ENCODE measurements at places on chromosomes 4 and X.

DNA sequence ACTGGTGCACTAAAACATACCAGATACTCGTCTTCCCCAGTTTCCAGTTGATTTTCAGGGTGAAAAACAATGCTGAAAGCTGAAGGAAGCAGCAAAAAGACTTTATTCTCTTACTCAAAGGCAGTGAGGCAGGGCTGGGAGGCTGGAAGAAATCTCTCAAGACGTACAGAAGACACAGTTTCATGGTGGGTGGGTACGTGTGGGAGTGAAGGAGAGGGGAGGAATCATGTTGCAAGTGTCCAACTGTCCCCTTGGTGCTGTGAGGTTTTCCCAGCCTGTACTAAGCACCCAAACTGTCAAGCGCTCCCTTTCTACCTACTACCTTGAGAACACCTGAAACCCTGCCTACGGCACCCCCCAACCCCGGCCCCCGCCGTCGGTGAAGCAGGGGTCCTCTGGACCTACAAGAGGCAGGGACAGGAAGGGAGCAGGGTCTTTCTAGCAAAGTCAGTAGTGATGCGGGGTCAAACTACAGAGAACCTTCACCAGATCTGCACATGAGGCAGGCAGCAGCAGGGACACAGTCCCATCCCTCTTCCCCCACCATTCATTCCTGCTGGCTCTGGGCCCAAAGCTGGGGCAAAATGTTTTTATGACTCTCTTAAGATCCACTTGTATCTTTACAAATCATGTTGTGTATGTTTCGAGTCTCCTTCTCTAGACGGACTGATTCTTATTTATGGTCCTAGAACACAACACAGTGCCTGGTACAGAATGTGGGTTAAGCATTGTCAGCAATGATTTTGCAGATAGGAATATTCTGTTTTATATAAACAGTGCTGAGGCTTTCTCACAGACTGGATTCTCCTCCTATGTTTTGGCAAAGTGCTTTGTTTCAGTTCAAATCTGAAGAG, 2.4 kb upstream of the SETD7 start:
- DNase-seq, result no peak

DNA sequence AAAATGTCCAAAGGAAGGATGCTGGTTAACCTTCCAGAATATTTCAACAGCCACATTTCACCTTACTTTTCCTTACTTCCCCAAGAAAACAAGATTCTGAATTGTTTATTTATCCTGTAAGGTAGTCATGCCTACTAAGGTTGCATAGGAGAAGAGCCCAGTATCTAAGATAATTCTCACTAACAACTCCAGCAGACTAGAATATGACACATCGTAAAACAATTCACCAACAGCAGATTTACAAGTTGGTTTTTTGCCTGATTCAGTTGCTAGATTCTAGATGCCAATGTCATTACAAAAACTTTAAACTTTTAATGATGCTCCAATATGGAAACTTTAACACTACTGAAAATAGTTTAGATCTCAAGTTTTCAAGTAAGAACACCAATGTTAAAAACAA, 176.4 kb downstream of the IL13RA2 start:
- DNase-seq, result no peak

- no peak for DNase-seq
Measured at GRCh38 chrX:75115707-75116413, 40.2 kb downstream of the ABCB7 start.

DNA sequence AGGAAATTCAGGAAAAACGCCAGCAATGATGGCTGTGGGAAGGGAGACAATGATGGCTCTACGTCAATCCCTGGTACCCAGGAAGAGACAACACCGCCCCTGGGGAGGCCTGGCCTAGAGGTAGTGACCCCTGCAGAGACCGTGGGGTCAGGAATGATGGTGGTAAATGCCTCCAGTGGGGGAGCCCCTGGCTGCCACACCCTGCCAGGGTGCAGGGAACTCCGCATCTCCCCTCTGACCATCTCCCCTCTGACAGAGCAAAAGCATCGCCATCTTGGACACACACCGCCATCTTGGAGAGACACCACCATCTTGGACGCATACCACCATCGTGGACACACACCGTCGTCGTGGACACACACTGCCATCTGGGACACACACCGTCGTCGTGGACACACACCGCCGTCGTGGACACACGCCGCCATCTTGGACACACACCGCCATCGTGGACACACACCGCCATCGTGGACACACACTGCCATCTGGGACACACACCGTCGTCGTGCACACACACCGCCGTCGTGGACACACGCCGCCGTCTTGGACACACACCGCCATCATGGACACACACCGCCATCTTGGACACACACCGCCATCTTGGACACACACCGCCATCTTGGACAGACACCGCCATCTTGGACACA, 9.9 kb downstream of the ASMTL start:
- DNase-seq, result no peak

DNA sequence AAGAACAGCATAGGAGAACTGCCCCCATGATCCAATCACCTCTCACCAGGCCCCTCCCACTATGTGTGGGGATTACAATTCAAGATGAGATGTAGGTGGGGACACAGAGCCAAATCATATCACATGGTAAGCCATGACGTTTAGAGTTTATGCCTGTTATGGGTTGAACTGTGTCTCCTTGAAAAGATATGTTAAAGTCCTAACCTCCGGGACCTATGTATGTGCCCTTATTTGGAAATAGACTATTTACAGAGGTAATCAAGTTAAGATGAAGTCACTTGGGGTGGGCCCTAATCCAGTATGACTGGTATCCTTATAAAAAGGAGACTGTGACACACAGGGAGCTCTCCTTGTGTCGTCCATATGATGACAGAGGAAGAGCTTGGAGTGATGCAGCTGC, 25.2 kb upstream of the SLC2A9 start:
- no peak for DNase-seq

DNA sequence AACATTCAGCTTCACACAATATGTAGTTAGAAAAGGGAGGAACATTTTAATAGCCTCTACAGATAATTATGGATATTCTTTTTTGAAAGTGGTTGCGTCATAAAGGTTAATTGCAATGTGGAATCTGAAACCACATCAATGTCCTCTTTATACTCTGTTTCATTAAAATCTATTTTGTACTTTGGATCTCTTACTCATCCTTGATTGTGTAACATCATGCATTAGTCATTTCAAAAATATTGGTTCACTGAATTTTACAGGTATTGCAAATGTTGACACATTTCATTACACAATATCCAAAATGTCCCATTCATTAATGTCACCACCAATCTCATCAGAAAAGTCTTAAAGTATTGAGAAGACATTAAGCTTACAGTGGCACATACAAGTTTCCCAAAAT, 62.7 kb upstream of the USP9X start:
- no peak for DNase-seq

- DNase-seq, result no peak
Measured at GRCh38 chrX:1486177-1486576, 33.5 kb upstream of the ASMTL start.

DNA sequence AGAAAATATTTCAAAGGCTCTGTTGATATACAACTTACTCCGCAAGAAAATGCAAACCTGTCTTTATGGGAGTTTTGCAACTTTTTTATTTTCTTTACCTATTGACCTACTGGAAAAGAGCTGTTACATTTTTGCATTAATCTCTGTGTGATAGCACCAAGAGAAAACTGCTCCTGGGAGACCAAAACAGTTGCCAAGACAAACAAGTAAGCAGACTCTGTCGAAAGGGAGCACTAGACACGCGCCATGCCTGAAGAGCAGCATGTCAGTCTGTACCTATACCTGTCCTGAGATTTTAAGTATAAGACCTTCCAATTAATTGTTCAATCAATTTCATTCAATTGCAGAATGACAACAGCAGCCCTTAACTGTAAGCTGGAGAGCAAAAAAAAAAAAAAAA, 56.0 kb upstream of the TECRL start:
- DNase-seq, result no peak

GRCh38 chrX:129781134-129781672, 1.5 kb downstream of the SASH3 start:
- DNase-seq, result peak; percentile 91

DNA sequence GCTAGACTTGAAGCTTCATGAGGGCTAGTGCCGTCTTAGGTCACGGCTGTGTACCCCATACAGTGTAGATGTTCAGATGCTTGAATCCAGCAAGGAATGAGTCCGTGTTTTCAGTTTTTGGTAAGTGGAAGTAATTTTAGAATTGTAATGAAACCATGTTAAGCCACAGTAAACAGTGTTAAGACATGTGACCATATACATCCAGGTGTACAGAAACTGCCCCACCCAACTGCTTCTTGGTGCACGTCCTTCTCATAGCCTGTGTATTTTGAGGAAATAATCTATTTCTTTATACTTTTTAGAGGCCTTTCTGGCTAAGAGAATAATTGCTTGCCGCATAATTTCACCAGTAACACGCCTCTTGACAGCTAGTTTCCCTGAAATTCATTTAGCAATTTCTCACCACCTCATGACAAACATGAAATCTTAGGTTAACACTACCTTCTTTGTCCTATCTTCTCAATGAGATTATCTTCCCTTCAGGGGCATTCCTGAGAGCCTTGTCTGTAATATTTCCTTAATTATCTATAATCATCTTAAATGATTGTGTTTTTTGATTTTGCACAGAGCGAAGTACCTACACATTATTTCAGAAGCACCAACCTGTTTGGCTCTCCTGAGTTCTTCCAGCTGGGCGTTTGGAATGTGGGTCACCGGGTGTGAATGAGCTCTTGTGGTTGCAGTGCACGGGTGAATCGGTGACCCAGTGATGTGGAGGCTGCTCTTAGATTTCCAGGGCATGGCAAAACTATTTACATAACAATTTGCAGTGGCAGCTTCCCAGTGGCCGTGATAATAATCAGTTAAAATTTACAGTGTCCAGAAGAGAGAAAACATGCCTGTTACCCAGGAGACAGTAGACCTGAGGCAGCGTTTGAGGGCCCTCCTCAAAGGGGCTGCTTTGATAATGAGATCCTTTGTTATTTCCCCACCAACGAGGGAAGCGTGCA, 50.2 kb upstream of the TADA2B start:
- no peak for DNase-seq

DNA sequence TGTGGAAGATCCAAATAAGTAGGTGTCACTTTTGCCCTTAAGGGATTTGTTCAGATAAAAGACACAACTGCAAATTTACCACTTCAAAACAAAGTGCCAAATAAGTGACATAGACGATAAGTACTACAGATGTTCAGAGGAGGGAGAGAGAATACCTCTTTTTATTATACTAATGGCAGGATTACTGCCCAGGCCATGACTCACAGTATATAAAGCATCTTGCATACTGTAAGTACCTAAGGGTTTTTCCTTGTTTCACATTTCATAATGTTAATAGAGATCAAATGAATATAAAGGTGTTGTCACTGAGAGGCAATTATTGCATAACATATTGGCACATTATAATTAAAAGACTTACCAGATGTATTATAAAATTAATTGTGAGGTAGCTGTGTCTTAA, 46.4 kb downstream of the PTPN13 start:
- no peak for DNase-seq

GRCh38 chrX:119453202-119453601, 15.0 kb upstream of the SLC25A5 start:
- DNase-seq, result no peak

DNA sequence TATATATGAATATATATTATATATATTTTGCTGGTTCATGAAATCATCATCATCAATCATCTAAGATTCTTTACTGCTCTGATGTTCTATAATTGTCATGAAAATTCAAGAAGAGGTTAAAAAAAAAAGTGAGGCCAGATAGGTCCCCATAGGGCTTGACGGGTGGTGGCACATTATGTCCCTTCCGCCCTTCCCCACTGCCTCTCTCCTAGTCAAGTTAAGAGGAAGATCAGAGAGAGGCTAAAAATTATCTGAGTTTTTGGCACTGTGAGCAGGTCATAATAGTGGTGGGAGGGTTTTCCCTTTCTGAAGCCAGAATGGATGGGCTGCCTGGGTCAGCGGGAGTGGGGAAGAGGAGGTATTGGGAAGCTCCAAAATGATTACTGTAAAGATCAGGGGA, 5.4 kb downstream of the SYNPO2 start:
- DNase-seq, result no peak

DNA sequence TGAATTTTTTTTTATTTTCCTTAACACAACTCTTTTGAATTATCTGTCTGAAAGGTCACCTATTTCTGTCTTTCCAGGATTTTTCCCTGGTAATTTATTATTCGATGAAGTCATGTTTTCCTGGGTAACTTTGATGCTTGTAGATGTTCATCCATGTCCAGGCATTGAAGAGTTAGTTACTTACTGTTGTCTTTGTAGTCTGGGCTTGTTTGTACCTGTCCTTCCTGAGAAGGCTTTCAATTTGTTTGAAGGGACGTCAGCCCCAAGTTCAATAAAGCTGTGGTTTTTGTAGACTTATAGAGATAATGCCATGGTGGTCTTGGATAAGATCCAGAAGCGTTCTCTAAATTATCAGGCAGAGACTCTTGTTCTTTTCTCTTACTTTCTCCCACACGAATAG, 252.4 kb upstream of the ARHGAP24 start:
- DNase-seq, result no peak

- DNase-seq, result peak; percentile 35
Measured at GRCh38 chr4:107519053-107519452, 201.0 kb downstream of the PAPSS1 start.

GRCh38 chr4:86959588-86960500, 25.0 kb downstream of the AFF1 start:
- no peak for DNase-seq

DNA sequence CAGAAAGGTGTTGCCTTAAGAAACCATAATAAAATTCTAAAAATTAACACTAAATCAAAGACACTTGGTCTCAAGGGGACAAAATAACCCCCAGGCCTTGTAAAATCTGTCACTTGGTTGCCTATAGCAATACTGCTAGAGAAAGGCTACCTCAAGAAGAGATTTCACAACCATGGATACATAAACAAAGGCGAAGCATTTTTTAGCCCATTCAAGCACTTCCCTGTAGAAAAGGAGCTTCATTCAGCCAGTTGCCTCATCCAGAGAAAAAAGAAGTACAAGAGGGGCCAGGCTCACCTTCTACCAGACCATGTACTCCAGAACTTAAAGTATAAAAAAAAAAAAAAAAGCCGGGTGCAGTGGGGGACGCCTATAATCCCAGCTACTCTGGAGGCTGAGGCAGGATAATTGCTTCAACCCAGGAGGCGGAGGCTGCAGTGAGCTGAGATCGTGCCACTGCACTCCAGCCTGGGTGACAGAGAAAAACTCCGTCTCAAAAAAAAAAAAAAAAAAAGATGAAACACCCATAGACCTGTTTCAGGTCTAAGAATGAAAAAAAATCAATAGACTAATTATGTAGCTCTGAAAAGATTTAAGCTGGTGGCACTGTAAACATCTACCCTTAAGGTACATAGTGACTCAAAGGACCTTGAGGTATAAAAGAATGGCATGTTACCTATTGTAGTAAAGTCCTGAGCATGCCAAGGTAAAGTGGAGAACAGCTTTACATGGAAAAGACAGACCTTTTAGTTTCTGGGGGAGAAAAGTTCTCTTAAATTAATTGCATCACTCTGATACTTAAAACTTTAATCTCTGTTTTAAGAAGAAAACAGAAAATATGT, 18.0 kb downstream of the RUFY3 start:
- no peak for DNase-seq

Data from activated naive CD4-positive, alpha-beta T cell treated with anti-CD3 and anti-CD28 coated beads for 36 hours (primary cell).